ENCODE measurements at places on chromosomes 13 and 19.

- DNase-seq = no peak
These were observed 93.8 kb upstream of the ARHGEF7 start for GRCh38 chr13:111021270-111021669.

- no peak for DNase-seq
These were observed 160.5 kb downstream of the LACC1 start for GRCh38 chr13:44040070-44040817.

DNA sequence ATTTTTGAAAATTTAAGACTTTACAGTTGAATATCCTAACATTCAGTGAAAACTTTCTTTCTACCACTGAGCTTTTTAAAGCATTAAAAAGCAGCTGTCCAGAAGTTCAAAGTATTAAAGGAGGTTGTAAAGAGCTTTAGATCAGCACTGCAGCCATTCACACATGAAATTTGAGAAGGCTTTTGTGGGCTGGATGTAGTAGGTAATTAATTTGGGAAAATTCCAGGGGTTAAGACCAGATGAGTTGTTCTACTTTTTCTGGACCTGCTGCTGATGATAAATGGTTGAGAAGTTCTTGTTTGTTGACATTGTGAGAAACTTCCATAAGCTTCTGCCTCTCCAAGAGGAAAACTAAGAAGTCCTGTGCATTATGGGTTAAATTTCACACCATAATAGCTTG, 1779.6 kb upstream of the PRR20A start:
- DNase-seq = no peak

- no peak for DNase-seq
These were observed 16.6 kb downstream of the LMO7 start for GRCh38 chr13:75652726-75653125.

DNA sequence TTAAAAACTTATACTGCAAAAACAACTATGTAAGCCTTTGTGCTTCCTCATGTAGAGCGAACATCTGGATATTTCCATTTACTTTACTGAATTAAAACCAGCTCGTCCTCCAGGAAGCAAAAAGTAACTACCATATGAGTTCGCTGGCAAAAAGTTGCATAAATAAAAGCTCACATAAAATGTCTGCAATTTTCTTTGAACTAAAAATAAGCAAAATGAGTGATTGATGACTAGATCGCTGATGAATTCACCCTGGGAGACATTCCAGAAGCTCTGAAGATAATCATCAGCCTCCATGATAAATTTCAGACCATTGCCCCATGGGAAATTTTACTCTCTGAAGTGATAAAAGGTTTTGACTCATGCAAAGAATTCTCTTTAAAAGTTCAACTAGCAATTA, 67.3 kb upstream of the SACS start:
- DNase-seq = no peak

DNA sequence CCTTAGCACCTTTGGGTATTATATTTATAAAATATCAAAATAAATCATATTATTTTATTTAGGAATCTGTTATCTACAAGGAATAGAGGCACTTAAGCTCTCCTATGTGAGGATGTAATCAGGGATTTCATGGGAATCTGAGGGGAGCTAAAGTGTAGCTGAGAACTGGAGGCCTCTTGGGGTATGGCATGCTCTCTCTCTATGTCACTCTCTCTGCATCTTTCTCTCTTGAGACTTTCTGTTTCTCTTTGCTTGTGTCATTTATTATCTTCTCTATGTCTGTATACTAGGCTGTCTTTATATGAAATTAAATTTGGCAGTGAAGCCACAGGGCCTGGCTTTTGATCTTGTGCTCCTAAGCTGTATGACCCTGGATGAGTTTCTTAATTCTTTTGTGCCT, 37.7 kb upstream of the SCEL start:
- no peak for DNase-seq

DNA sequence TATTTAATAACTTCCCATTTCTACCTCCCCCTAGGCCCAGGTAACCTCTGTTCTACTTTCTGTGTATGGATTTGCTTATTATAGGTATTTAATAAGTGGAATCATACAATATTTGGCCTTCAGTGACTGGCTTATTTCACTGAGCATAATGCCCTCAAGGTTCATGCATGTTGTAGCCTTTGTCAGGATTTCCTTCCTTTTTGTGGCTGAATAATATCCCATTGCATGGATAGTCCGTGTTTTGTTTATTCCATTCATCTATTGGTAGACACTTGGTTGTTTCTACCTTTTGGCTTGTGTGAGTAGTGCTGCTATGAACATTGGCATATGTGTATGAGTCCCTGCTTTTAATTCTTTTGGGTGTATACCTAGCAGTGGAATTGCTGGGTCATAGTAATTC, 9.4 kb downstream of the HNRNPM start:
- no peak for DNase-seq

GRCh38 chr13:41935501-41935900, 25.4 kb downstream of the VWA8 start:
- no peak for DNase-seq

DNA sequence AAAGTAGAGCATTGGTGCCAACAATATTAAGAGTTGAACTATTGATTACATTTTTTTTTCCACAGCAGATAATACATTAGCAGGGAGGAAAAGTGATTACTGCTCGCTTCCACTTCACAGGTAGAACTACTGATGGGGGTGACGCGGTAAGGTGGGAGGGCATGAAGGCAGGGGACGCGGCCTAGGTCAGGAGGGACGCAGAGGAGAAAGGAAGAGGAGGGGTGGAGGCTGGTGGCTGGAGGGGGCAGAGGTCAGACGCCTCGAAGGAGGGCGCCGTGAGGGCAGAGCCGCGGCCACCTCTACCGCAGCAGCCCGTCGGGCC, 287 bp upstream of the B3GLCT start:
- no peak for DNase-seq

DNA sequence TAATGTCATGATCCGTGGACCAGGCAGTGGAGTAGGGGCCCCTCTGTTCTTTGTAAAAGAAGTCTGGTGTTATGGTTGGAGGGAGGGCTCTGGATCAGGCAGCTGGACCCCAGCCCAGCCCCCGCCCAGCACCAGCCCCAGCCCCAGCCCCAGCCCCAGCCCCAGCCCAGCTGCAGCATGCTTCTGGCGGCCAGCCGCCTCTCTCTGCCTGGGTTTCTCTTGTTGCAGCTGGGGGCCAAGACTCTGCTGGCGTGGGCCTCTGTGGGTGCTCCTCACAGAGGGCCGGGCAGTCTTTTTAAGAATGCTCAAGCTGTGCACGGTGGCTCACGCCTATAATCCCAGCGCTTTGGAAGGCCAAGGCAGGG, 17.9 kb downstream of the DOT1L start:
- no peak for DNase-seq

DNA sequence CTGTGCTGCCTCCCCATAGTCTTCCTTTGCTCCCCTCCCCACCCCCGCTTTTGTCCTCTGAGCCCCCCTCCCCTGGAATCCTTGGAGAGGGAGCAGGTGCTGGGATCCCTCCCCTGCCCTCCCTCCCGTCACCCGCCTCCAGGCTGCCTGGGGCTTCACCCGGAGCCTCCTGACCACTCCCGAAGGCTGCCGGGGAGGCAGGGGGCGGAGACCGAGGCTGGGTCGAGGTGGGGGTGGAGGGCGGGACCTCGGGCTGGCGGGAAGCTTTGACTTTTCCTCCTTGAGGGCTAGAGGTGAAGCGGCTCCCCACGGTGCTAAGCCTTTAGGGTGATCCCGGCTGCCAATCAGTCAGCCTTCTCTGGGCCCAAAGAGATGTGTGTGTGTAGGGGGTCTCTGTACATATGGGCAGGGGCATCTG, 1.5 kb downstream of the KMT5C start:
- peak; percentile 25 for DNase-seq

DNA sequence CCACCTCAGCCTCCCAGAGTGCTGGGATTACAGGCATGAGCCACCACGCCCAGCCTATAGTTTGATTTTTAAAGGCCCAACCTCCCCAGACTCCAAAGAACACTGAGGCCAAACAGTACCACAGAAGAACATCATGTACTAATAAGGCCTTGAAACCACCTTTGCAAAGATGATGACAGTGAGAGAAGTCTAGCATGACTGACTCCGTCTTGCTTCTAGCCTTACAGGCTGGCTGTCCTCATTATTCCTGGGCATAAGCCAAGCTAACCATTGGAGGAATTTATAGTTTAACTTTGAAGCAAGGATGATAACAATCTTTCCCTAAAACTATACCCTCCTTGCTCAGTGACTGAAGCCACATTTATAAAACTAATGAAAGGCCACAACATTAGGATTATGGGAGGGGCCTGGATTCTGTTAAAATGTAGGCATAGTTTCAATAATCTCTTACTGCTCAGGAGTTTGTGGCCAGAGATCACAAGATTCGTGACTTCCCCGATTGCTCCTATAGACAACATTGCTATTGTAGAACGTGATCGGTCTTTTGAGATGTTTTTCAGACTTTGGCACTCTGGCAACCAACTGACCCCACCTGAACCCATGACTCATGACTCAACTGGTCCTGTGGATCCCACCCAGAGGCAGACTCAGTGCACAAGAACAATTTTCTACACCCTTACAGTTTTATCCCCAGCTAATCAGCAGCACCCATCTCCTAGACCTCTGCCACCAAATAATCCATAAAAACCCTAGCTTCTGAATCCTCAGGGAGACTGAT, 17.6 kb downstream of the GPR42 start:
- DNase-seq = no peak

GRCh38 chr13:66794340-66795031, 435.6 kb downstream of the PCDH9 start:
- no peak for DNase-seq

- DNase-seq = no peak
These were observed 500 bp upstream of the IFI30 start for GRCh38 chr19:18173054-18173571.

DNA sequence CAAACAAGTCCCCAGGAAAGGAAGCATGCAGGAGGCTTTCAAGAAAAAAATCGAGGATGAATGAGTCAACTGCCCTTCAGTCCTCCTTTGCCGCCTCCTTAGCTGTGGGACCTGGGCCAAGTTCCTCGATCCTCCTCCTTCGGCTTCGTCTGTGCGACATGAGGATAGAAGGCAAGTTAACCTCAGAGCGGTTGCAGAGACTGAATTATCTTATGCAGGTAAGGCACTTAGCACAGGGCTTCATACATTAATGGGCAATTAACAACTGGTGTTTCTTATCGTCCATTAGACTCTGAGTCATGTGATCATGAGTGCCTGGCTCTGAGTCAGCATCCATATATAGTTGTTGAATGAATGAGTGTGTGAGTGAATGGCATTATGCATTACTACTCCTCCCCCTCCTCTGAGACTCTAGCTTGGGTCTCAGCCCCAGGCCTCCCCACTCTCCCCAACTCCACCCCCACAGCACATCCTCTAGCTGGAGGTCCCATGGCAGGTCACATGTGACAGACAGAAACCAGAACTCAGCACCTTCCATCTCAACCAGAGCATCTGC, 1.6 kb upstream of the TTC9B start:
- no peak for DNase-seq

DNA sequence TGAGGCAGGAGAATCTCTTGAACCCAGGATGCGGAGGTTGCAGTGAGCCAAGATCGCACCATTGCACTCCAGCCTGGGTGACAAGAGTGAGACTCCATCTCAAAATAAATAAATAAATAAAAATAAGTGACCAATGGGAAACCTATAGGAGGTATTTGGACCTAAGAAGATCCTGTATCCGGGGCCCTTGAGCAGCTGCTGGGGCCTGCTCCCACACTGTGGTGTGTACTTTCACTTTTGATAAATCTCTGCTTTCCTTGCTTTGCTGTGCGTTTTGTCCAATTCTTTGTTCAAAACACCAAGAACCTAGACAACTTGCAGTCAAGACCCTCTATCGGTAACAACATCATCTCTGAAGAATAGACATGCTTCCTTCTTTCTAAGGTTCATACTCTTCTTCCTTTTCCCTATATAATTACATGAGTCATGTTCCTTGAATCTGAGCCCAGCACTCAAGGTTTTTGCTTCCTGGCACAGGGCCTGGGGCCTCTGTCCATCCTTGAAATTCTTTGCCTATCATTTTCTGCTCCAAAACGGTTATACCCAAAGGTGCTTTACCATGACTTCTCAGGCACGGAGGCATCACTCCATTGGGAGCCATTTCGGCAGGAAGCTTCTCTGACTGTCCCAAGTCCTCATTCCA, 14.2 kb upstream of the PNMA8C start:
- DNase-seq = no peak

- no peak for DNase-seq
These were observed 25.0 kb upstream of the TINCR start for GRCh38 chr19:5592531-5593342.

- no peak for DNase-seq
These were observed 61.3 kb downstream of the ENOX1 start for GRCh38 chr13:43725460-43725859.

- no peak for DNase-seq
These were observed 21.8 kb downstream of the NOSIP start for GRCh38 chr19:49558591-49558990.

GRCh38 chr19:56949626-56950025, 109.1 kb upstream of the PEG3 start:
- no peak for DNase-seq

DNA sequence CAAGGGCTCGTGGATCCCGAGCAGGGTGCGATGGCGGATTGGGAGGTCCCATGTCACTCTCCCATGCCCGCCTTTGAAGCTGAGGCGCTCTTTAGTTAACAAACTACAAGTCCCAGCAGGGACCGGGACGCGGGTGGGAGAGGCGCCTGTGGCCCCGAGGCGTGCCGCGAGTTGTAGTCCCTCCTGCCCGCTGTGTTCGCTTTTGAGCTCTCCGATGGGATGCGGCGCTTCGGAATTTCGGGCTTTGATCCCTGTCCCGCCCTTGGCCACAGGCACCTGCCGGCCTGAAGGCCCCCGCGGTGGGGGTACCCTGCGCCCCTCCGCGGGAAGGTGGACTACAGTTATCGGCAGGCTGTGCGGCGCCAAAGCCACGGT, 11.0 kb downstream of the CYTH2 start:
- DNase-seq = no peak

- no peak for DNase-seq
These were observed 1109.6 kb upstream of the ATXN8OS start for GRCh38 chr13:68998056-68998455.

GRCh38 chr13:20969182-20969581, 66.6 kb upstream of the XPO4 start:
- DNase-seq = no peak

- DNase-seq = no peak
These were observed 23.5 kb downstream of the LGALS16 start for GRCh38 chr19:39679056-39679790.

GRCh38 chr13:34862311-34862710, 79.8 kb upstream of the NBEA start:
- no peak for DNase-seq

- DNase-seq = no peak
These were observed 63.1 kb downstream of the DLEU7 start for GRCh38 chr13:50780201-50781015.

DNA sequence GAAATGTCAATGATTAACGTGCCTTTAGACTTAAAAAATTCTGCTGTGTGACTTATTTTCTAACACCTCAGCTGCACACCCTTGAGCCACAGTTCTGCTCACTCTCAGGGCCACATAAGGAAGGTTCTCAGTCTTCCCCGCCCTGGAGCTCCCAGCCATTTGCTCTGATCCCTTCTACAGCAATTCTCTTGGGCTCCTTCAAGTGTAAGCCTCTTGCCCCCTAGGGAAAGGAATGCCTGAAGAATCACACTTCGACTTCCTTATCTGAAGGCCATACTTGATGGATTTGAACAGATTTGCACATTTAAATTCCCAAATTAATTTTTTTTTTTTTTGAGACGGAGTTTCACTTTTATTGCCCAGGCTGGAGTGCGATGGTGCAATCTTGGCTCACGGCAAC, 44.2 kb downstream of the RASA3 start:
- no peak for DNase-seq
